ENCODE measurements at places on chromosomes 6 and 20.

- DNase-seq, result no peak
Observed at GRCh38 chr6:163866192-163866591, 451.7 kb downstream of the QKI start.

DNA sequence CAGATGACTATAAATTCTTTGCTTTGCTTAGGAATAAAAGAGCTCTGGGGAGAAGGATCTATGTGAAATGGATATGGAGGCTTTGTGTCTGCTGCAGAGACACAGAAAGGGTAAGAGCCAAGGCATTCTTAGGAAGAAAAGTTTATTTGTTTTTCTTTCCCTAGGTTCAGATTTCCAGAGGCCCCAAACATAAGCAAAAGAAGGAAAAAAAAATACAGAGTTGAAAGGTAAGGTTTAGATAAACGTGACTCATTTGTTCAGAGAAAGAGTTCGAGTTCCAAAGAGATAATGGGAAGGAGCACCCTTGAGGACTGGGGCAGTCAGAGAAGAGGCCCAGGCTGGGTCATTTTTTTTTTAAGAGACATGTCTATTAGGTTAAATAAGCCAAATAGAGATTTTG, 27.4 kb upstream of the BMP5 start:
- DNase-seq, result no peak

DNA sequence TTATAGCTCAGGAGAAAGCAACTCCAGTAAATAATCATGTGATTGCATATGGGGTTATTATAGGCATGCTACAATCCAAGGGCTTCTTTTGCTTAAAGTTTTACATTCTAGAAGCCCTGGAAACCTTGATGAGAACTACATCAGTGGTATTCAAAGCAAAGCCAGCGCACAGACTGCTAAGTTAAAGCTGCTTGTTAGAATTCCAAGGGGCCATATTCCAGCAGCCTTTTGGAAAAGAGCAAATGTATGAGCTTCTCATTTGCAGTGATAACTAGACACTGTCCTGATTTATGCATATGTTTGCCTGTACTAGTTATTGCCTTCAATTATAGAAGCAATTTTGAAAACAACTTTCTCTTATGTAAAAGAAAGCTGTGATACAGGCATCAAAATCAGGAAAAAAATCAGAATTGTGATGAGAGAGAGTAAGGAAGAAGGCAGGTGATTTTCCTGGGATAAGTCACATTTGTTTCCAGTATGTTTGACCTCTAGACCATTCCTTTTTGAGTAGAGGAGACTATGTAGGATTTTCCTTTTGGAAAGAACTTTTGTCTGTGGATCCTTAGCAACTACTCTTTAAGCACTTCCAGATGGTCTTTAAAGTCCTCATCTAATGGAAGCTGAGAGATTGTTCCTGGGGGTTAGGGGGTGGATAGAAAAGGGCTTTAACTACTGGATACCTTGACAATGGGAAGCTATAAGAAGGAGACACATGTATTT, 159.2 kb downstream of the PLCB4 start:
- DNase-seq, result no peak

DNA sequence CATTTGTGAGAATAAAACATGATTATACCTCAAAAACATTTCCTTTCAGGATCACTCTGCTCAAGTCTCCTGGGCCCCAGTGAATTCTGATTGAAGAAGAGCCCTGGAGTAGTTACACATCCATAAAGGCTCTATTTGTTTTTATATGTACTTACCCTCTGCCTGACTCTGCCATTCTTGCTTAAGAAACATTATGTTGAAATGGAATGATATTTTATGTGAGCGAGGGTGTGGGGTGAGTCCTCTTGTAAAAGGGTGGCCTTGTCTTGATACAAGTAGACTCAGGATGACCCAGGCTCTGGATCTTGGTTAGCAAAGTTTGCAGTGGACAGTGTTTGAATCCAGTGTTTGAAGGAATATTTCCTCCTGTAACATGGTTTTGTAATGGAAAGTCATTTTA, 215.4 kb upstream of the PREP start:
- DNase-seq, result no peak

DNA sequence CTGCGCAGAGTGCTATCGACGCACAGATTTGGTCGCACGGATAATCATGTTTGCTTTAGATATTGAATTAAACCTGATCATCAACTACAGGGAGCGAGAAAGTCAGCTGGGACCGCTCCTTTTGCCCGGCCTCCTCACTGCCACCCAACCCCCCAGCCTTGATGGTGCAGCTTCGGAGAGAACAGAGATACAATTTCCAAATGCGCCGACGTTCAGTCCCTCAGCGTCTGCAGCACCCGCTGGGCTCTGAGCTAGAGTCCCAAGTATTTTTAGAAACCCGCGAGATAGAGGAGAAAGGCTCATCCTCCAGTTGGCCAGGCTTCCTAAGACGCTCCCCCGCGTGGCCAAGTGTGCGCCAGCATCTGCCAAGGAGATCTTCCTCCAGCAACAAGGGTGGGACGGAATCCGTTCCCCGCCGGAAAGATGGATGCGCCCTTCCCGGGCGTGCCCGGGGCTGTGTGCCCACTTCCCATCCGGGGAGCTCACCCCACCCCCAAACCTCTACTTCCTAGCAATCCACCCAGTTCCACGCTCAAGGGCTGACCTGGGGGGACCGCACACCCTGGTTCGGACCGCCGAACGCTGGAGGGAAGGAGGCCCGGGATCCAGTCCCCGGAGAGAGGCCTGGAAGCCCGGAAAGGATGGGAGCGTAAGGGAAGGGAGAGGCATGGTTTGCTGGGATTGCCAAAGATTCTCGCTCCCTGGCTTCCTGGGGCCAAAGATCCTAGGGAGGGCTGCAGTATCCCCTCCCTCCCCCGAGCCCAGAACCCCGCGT, 4.1 kb downstream of the NKX2-2 start:
- no peak for DNase-seq
